Neuronal stem cell (in vitro differentiated cells): ENCODE measurements at places on chromosomes 6 and 20.

- H3K36me3 ChIP-seq: no peaks in the 10 kb centered on the region
- DNase-seq: no peak
- H3K27ac ChIP-seq: no peak overlapping the region
Observed at GRCh38 chr20:41981746-41982145, 363.6 kb upstream of the CHD6 start.

GRCh38 chr20:39936401-39936800, 752.6 kb downstream of the MAFB start:
- H3K27ac ChIP-seq: no peak overlapping the region
- no peaks in the 10 kb centered on the region for H3K4me1 ChIP-seq
- H3K4me3 ChIP-seq: no peak overlapping the region
- no peaks in the 10 kb centered on the region for H3K36me3 ChIP-seq
- DNase-seq: no peak

DNA sequence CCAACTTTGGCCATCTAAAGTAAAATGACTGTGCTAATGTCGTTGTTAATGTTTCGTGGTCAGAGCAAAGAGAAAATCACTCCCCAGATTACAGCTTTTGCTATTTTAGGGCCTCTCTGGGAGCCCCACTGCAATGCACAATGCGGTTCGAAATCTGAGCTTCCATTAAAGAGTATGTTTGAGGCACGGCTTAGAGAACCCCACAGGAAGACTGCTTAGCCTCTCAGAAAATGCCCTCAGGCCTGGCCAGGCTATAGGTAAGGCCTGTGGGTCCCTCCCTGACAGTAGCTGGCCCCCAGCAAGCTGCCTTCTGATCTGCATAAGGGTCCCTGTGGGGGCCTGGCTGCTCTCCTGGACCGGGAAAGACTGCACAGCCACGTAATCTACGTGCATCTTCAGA, 274.6 kb downstream of the PTPRT start:
- no peak overlapping the region for H3K4me3 ChIP-seq
- peaks cover 2% of the 10 kb centered on the region for H3K4me1 ChIP-seq
- H3K36me3 ChIP-seq: no peaks in the 10 kb centered on the region
- no peak for DNase-seq

- no peak overlapping the region for H3K27ac ChIP-seq
- H3K4me1 ChIP-seq: no peaks in the 10 kb centered on the region
- H3K27me3 ChIP-seq: no peaks in the 10 kb centered on the region
- no peak overlapping the region for H3K4me3 ChIP-seq
Observed at GRCh38 chr6:38391206-38391605, 248.5 kb downstream of the BTBD9 start.

GRCh38 chr6:113763311-113763766, 93.8 kb upstream of the MARCKS start:
- H3K4me3 ChIP-seq: no peak overlapping the region
- no peaks in the 10 kb centered on the region for H3K4me1 ChIP-seq
- no peak for DNase-seq
- H3K36me3 ChIP-seq: no peaks in the 10 kb centered on the region
- no peak overlapping the region for H3K27ac ChIP-seq

- no peak overlapping the region for H3K27ac ChIP-seq
- no peaks in the 10 kb centered on the region for H3K27me3 ChIP-seq
- DNase-seq: no peak
- H3K4me3 ChIP-seq: no peak overlapping the region
Observed at GRCh38 chr6:125963817-125964216, 7.2 kb downstream of the HINT3 start.
